Activated T-cell treated with anti-CD3 and anti-CD28 coated beads, Interleukin-2, amount 50 U/mL, for 1 hour (primary cell): ENCODE measurements at places on chromosomes 2 and 18.

GRCh38 chr2:239306274-239307220, 94.3 kb downstream of the HDAC4 start:
- DNase-seq = no peak

- peak; percentile 77 for DNase-seq
Measured at GRCh38 chr18:3245853-3246634, 1.6 kb upstream of the MYL12A start.

GRCh38 chr18:13235981-13236380, 17.4 kb downstream of the LDLRAD4 start:
- peak; percentile 9 for DNase-seq

- DNase-seq = no peak
Measured at GRCh38 chr2:136301006-136301405, 183.1 kb upstream of the CXCR4 start.
